MM.1S (cell line): ENCODE measurements at places on chromosomes 1 and 21.
A peak's percentile ranks its signal among the peaks of the same experiment; 100 is the strongest.

DNA sequence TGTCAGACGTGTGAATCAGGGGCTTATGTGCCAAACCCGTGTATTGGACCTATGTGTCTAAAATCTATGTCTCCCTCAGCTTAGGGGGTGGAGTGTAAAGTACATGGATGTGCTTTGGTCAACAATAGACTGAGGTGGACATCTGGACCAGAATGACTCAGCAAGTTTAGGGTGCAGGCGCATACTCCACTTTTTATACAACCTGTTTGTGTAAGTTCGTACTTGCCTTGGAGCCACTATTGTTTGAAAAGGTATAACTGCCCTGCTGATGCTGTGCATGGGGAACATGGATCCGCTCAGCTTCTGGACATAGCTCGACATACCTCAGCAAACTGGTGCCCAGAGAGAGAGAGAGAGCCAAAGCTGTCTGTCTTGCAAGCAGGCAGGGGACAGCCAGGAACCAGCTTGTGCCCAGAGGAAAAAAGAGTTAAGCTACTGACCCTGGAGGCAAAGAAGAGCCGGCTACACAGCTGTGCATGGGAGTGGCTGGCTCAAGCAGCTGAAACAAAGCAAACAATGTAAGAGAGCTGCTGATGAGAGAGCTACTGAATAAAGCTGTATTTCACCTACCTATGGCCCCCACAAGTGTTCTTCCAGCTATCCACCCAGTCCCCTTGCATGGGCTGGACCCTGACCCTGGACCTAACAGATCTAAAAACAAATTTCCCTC, 41.2 kb downstream of the GJA5 start:
- no peak for DNase-seq

DNA sequence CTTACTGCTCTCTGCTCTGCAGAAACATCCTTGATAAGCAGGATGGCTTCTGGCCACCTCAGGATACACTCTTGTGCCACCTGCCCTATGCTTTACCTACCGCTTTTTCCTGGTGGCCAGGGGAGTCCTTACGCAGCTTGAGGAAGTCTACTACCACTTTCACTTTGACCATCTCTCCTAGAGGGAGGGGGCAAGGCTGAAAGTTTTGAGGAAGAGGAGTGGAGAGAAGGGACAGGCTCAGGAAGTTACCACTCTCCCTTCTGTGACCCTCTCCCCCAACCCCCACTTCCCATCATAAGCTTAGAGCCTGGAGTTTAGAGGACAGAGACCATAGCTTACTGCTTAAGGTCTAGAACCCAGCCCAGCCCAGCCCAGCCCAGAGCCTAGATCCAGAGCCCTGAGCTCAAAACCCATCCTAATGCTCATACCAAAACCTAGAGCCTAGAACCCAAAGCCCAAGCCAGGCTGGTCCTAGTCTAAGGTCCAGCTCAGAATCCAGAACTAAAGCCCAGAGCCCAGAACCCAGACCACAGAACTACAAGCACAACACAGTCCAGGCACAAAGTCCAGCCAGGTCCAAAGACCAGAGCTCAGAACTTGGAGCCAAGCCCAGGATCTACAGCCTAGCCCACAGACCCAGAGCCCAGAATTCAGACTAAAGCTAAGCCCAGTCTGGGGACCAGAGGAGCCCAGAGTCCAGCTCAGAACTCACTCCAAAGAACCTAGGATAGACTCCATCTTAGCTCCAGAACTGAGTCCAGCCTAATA, 18.0 kb upstream of the MFSD2A start:
- no peak for DNase-seq

- no peak for DNase-seq
Observed at GRCh38 chr1:98382586-98382985, 278.9 kb upstream of the SNX7 start.

- peak; percentile 62 for DNase-seq
Observed at GRCh38 chr1:228794173-228794572, 58.9 kb downstream of the RHOU start.

DNA sequence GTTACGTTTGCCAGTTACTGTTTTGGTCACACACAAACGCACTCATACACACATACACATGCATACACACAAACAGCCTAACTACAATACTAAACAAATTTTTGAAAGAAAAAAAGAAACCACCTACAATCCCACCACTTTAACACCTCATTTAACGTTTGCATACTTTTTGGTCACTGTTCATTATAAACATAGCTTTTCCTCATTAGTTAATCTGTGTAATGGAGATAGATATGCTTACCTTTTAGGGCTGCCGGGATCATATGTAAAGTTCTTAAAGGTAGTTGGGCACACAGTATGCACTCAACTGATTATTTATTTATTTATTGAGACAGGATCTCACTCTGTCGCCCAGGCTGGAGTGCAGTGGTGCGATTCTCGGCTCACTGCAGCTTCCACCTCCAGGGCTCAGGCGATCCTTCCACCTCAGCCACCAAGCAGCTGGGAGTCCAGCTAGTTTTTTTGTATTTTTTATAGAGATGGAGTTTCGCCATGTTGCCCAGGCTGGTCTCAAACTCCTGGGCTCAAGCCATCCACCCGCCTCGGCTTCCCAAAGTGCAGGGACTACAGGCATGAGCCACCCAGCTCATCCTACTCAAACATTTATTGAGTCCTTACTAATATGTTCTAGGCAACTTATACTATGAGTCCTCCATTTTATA, 677 bp upstream of the BCL10 start:
- DNase-seq = no peak

GRCh38 chr1:184310157-184310819, 76.5 kb upstream of the C1orf21 start:
- DNase-seq = no peak

- DNase-seq = peak; percentile 99
Observed at GRCh38 chr21:33394260-33394659, 9.0 kb upstream of the IFNGR2 start.

GRCh38 chr21:25412100-25412499, 195.2 kb downstream of the MRPL39 start:
- no peak for DNase-seq

- no peak for DNase-seq
Observed at GRCh38 chr1:211639475-211640300, 35.7 kb downstream of the NEK2 start.

GRCh38 chr1:236753964-236754363, 41.1 kb upstream of the MTR start:
- DNase-seq = no peak

DNA sequence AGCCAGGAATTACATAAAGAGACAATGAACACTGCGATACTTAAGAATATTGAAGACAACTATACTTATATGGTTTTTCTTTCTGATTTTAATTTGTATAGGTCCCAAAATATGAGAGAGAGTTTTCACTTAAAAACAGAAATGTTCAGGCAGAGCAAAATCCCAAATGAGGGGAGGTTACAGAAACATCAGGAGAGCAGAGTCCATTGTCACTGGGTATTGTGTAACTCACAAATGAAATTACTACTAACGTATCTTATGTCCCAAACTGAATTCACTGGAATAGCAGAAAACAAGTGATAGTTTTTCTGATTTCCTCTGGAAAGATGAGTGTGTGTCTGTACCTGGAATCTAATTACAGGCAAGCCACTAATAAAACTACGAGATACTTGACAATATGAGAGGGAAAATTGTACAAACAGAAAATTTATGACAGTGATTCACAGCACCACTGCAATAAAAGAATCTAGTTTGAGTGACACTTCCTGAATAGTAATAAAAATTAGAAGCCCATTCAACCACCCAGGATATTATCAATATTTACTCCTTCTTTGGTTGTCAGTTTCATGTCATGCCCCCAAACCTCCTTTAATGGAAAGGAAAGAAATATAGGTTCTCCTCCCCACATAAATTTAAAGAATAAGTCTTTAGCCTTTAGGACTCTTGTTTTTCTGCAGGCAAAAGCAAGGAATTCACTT, 522.6 kb downstream of the ADGRL2 start:
- no peak for DNase-seq

- no peak for DNase-seq
Observed at GRCh38 chr21:40685141-40685540, 161.8 kb downstream of the DSCAM start.

GRCh38 chr1:209400351-209401220, 182.9 kb upstream of the CAMK1G start:
- DNase-seq = no peak

GRCh38 chr1:229716069-229716468, 90.0 kb downstream of the URB2 start:
- no peak for DNase-seq

- no peak for DNase-seq
Observed at GRCh38 chr1:112722601-112723510, 7.7 kb upstream of the PPM1J start.

GRCh38 chr1:31523012-31523411, 53.3 kb upstream of the TINAGL1 start:
- DNase-seq = no peak

DNA sequence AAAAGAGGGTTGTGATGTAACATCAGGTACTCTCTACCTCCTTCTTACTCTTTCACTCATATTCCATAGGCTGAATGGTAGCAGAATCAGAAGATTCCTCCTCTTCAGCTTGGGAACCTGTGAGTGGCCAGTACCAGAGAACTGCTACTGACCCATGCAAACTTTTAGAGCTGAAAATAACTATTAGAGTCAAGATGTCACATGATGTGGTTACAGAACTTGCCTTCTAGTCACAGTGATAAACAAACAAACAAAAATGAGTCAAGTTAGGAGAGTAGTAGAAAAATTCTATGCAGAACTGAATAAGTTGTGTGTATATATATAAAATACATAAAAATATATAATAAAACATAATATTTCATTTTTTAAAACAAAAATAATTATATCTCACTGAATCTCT, 47.6 kb upstream of the RGS1 start:
- DNase-seq = no peak

DNA sequence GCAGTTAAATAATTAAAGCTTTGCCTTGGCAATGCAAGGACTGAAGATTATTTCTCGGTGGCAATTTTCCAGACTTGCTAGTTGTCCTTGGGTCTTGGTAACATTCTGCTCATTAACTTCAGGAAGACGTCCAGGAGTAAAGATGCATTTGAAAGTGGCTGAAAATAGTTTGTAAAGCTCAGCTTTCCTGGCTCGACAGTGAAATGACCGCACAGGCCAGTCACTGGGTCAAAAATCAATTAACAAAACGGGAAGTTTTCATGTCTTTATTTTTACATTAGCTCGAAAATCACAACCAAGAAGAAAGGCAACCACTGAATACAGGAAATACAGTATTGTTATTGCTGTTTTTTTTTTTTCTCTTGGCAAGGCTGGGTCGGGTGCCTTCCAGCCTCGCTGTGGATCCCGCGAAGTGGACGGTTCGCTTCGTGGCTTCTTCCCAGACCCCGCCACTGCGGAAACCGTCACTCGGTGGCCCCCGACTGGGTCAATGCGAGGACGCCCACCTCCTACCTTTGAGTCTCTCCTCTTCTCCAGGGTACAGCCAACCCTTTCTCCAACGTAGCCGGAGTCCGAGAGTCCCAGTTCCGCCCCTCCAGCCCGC, 479 bp upstream of the SNX7 start:
- no peak for DNase-seq

GRCh38 chr1:48190881-48191280, 31.6 kb upstream of the SLC5A9 start:
- DNase-seq = no peak
